Kidney epithelial cell (primary cell): ENCODE measurements at places on chromosomes 11 and 22.

DNA sequence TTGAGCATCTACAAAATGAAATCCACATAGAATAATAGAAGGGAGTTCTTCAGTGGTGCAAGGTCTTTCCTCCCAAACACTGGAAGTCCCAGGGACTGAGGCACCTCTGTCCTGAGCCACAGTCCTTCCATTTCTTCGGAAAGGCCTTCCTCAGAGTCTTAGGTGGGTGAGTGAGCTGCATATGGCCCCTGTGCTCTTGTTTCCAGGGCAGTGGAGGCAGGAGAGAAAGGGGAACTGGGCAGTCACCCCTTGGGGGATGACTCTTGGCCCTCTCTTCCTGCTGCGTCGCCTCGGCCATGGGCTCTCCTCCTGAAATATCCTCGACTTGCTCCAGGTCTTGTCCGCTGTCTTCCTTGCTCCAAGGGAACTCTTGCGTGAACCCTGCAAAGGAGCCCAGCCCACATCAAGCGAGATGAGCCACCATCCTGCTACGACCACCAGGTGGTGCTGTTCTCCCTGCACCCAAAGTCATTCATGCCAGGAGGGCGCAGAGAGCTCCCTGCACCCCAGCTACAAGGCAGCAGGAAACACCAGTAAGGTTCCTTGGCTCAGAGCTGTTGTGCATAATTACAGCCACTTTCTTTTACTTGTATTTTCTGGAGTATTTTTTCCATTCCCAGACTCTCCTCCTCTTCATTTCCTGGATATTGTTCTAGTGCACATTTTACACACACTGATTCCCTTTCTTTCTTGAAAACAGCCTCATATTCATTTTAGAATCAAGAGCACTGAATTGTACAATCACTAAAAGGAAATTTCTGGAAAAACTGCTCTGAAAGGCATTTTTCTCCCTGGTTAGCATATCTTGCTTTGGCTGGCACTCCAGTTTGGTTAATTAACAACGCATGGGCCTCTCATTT is 397.8 kb downstream of the OPCML start:
- DNase-seq: peak; percentile 10

DNA sequence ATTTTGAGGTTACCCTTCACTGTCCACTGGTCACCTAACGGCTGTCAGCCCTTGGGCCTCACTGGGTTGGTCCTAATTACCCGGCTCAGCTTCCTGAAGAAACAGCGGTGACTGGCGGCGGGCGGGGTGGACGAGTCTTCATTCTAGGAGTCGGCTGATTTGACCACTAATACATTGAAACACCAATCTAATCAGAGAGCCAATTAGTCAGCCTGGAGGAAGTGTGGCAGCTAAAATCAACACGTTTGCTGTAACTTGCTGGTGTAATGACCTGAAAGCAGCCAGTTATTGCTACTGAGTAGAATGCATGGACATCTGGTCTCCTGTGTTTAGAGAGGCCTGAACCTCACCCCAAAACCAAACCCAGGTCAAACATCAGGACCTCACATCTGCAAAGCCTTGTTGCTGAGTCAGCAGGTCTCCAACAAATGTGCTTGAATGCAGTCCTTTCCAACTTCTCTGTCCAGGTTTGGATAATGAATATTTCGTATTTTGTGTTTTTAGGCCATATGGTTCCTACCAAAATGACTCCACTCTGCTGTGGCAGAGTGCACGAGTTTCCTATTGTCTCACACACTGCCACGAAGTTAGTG is 496.4 kb downstream of the BRD1 start:
- no peak for DNase-seq

- no peak for DNase-seq
These were observed 108.2 kb upstream of the DDI1 start for GRCh38 chr11:103928040-103928801.

GRCh38 chr11:17746096-17746495 is 11.5 kb downstream of the KCNC1 start:
- DNase-seq: no peak

DNA sequence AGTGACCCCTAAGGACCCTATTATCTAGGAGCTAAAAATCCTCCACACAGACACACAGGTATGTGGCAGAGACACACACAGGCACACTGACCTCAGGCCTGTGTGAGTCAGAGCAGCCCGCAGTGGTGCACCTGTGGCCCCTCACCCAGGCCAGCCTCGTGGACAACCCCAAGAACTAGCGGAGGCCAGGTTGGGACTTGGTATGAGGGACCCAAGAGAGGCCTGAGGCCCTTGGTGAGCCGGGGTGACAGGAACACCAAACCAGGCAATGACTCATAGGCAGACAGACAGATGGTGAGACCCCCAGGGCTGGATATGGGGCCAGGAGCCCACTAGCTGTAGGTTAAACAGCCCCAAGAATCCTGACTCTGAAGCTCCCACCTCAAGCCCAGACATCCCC is 6.0 kb downstream of the CASTOR1 start:
- DNase-seq: no peak

DNA sequence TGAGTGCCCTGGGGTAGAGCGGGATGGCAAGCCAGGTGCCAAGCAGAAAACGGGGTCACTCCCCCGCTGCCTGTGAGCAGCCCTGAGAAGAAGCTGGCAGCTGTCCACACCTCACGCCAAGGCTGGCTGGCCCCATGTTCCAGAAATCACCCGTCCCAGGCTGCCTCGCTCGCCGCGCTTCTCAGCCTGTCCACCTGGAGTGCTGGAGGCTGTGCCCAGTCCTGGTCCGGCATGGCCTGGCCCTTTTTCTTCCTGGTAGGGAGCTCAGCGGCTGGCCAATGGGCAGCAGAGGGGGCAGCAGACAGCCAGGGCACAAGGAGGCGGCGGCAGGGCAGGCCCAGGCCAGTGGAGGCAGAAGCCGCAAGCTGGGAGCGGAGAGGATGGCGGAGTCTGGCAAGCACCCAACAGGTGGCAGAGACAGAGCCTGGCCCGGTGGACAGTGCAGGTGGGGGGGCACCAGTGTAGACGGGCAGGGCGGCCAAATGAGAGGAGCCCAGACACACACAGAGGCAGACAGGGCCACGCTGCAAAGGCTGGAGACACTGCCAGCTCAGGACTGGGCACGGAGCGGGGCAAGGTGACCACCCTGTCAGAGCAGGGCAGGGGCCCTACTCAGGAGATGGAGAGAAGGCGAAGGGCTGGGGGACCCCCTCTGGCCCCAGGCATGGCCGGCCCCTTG is 37.2 kb upstream of the TH start:
- no peak for DNase-seq

GRCh38 chr11:70383664-70384565 is 14.4 kb upstream of the CTTN start:
- no peak for DNase-seq

- no peak for DNase-seq
These were observed 377.2 kb upstream of the DDI1 start for GRCh38 chr11:103659206-103659618.

DNA sequence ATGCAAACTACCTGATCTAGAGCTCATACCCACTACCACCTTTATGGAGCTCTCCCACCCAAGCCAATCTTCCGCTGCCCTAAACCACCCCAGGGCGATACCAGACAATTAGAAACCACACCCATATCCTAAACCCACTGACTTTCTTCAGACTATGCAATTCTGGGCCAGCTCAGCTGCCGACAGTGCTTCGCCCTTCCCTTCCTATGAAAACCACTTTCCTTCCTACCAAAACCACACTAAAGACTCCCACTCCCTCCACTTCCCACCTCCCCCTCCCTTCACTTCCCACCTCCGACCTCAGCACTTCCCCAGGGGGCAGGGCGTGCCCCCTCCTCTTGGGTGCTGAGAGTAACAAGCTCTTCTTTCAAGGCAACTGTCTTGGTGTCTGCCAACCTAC is 25.1 kb downstream of the B3GAT1 start:
- no peak for DNase-seq

- no peak for DNase-seq
These were observed 54.0 kb downstream of the PLEKHA7 start for GRCh38 chr11:16960250-16960649.

- no peak for DNase-seq
These were observed 726 bp downstream of the ST3GAL4 start for GRCh38 chr11:126355926-126356897.
